Adipose tissue (tissue), 3 donors: ENCODE measurements at places on chromosomes 3 and 15. TPM values are rescaled to one million over a fixed set of nuclear protein-coding genes. Genes with fewer than 3 reads are reported as not detected.

The LYZL4 gene
- polyA plus RNA-seq = not detected

The TMC3 gene
- polyA plus RNA-seq = not detected

The C3orf70 gene
- polyA plus RNA-seq = 1.6 TPM

The SOX14 gene
- polyA plus RNA-seq = not detected

The FAM131A gene
- 7.6 TPM for polyA plus RNA-seq

The NR2E3 gene
- 0.04 TPM for polyA plus RNA-seq

The SPRED1 gene
- polyA plus RNA-seq = 15.0 TPM

The LIPC gene
- polyA plus RNA-seq = 0.40 TPM

The DCLK3 gene
- 0.31 TPM for polyA plus RNA-seq

The PAK6 gene
- polyA plus RNA-seq = 5.2 TPM

The CHDH gene
- 0.92 TPM for polyA plus RNA-seq

The IL17RE gene
- 6.7 TPM for polyA plus RNA-seq

The OR5K4 gene
- not detected for polyA plus RNA-seq

The TMEM266 gene
- not detected for polyA plus RNA-seq

The SERPINI1 gene
- 15.0 TPM for polyA plus RNA-seq

The GPR149 gene
- polyA plus RNA-seq = not detected

The MORC1 gene
- not detected for polyA plus RNA-seq

The FANCD2OS gene
- polyA plus RNA-seq = not detected

The CD80 gene
- not detected for polyA plus RNA-seq

The LRRC34 gene
- polyA plus RNA-seq = 3.7 TPM

The GOLGA8K gene
- polyA plus RNA-seq = 1.2 TPM

The TEX55 gene
- polyA plus RNA-seq = not detected

The GABRG3 gene
- not detected for polyA plus RNA-seq

The GOLGA6B gene
- not detected for polyA plus RNA-seq

The LRRN1 gene
- polyA plus RNA-seq = 1.6 TPM

The ITIH1 gene
- polyA plus RNA-seq = 0.30 TPM

The PCOLCE2 gene
- polyA plus RNA-seq = 8.0 TPM

The TCTA gene
- 19.9 TPM for polyA plus RNA-seq

The TM4SF18 gene
- polyA plus RNA-seq = 4.2 TPM

The CHL1 gene
- polyA plus RNA-seq = 8.2 TPM

The DZIP1L gene
- polyA plus RNA-seq = 2.6 TPM

The FBXO45 gene
- 2.4 TPM for polyA plus RNA-seq

The PAQR9 gene
- 0.06 TPM for polyA plus RNA-seq

The GOLGA8O gene
- 0.45 TPM for polyA plus RNA-seq

The PLIN1 gene
- 559 TPM for polyA plus RNA-seq

The NRROS gene
- 1.1 TPM for polyA plus RNA-seq

The ECE2 gene
- polyA plus RNA-seq = not detected

The C2CD4B gene
- 18.2 TPM for polyA plus RNA-seq

The GOLGA6L7 gene
- polyA plus RNA-seq = not detected

The LMOD3 gene
- polyA plus RNA-seq = 0.22 TPM

The ALS2CL gene
- polyA plus RNA-seq = 27.7 TPM

The CAPN7 gene
- polyA plus RNA-seq = 10.3 TPM

The C3orf85 gene
- not detected for polyA plus RNA-seq

The TBC1D2B gene
- 19.0 TPM for polyA plus RNA-seq

The MGLL gene
- 21.7 TPM for polyA plus RNA-seq

The PIK3CB gene
- 14.9 TPM for polyA plus RNA-seq

The GTPBP8 gene
- polyA plus RNA-seq = 8.9 TPM

The ZNF592 gene
- polyA plus RNA-seq = 12.8 TPM
